BE2C (cell line): ENCODE measurements at places on chromosomes 4 and X.

DNA sequence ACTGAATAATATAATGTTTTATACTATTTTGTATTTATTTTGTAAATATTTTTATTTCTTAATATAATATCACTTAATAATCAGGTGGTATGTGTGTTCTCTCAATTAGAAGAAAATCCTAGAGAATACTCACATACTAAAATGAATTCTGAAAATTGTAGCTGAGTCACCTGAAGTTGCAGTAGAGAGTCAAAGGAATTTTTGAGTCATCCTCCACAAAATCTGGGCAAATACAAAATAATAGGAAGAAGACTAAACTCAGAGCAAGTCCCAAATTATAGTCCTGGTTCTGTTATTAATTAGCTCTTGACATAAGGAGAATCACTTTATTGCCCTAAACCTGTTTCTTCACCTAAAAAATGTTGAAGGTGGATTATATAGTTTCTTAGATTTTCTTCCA is 57.8 kb downstream of the SPATA4 start:
- no peak for DNase-seq

DNA sequence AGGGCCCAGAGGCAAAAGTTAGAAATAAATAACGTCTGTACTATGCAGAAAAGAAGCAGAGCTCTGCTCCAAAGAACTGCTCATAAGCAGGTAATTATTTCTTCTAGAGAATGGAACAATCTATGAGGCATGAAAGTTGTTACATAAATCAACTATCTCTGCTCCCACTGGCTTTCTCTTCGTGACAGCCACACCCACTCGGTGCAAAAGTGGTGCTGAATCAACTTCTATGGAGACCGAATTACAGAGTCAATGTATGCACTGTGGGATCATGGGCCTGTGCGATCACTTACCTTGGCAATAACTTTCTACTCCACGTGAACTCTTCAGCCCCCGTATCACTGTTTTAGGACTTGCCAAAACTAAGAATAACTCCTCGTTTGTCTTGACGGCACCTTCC is 99.4 kb upstream of the ATXN3L start:
- DNase-seq: no peak

- DNase-seq: no peak
Measured at GRCh38 chrX:151536571-151536970, 26.9 kb upstream of the PASD1 start.

- no peak for DNase-seq
Measured at GRCh38 chrX:106510713-106511403, 100.9 kb upstream of the RADX start.

DNA sequence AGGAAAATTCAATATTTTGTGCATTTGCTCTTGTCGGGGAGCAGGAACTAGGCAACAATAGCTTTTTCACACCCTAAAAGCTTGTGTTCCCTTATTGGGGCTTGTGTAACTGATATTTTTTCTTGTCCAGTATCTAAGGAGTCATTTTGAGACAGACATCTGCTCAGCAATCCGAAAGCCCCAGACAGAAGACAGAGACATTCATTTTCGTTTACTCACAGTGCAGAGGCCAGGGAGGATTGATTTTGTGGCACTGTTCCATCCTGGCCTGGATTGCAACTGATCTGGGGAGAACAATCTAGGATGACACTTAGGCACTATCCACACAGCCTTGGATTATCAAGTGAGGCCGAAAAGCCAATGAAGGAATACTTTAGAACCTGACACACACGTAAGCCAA is 27.4 kb upstream of the PLAC1 start:
- no peak for DNase-seq

DNA sequence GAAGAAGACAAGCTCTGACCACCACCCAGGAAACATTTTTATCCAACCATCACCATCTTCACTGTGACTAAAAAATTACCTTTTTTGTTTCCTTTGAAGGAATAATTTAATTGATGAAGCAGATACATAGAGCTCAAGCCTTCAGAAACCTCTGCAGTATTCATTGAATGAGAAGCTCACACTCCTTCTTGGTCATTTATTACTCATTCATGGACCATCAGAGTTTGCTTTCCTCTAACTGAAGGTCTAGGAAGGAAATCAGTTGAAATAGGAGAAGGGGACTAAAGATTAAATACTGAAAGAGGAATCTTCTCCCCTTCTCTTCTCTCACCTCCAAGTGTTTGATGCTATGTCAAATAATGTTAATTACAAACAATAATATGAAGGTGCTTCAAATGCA is 290.6 kb upstream of the KLF3 start:
- no peak for DNase-seq

DNA sequence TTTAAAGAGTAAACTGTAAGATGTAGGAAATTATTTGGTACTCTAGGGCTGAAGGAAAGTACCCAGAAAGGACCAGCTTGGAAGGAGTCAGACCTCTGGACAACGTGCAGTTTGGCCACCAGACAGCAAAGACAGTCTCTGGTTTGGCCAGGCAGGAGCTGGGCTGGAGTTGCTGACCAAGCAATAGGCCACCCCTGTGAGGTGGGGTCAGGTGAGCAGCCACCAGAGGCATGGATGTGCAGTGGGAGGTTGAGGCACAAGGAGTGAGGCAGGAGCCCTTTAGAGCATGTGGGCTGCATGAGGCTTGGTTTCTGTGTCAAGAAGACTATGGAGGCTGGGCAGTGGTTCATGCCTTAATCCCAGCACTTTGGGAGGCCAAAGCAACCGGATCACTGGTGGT is 17.7 kb upstream of the MRFAP1 start:
- DNase-seq: no peak

GRCh38 chr4:118947095-118947494 is 58.4 kb downstream of the SYNPO2 start:
- no peak for DNase-seq

GRCh38 chr4:131638781-131639180 is 1510.3 kb upstream of the PCDH10 start:
- DNase-seq: no peak

- DNase-seq: no peak
Measured at GRCh38 chr4:175882891-175883290, 70.8 kb upstream of the GPM6A start.

DNA sequence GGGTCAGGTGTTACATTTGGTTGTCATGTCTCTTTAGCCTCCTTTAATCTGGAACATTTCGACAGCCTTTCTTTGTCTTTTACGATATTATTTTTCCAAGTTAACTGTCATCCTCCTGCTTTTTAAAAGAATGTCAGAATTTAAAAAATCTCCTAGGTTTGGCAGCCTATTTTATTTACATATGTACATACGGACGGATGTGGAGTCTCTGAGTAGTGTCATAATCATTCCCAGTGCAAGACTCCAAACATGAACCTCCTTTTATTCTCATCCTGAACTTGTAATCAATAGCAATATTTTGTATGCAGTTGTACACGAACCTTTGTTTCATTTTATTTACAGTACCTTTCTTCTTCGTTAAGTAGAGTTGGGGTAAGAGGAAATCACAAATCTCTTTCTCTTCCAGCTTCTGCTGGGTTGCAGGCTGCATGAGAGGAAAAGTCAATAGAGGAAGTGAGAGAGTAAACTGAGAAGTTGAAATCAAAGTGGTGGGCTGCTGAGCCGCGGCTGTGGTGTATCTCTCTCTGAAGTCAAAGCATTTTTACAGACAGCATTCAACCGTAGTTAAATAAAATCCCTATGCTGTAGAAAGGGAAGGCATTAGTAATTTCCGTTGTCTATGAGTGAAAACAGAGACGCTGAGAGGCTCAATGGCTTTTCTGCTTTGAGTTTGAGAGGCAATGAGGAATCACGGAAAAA is 53.9 kb upstream of the RPS6KA3 start:
- DNase-seq: no peak
